ENCODE measurements at places on chromosomes 7 and 10.

DNA sequence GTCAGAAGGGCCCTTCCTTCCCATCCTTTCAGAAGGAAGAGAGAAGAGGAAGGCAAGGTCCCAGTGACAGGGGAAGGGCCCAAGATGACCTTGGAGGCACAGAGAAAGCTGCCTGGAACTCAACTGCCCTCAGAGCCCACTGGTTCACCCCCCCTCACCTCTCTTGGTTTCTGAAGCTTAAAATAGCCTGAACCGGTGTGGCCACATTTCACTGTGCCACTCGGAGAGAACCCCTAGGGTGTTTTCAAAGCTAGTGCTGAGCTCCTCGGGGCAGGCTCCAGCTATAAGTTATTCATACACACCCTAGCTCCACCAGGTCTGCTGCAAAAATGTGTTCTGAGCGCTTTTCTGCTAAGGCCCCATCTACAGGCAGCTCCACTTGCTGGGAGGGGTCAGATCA, 60.9 kb upstream of the ADRB1 start:
- no peak for DNase-seq

- peak; percentile 96 for DNase-seq
Measured at GRCh38 chr7:130273081-130273932, 6.6 kb downstream of the CPA2 start.

GRCh38 chr10:59517996-59518395, 155.6 kb upstream of the FAM13C start:
- no peak for DNase-seq

DNA sequence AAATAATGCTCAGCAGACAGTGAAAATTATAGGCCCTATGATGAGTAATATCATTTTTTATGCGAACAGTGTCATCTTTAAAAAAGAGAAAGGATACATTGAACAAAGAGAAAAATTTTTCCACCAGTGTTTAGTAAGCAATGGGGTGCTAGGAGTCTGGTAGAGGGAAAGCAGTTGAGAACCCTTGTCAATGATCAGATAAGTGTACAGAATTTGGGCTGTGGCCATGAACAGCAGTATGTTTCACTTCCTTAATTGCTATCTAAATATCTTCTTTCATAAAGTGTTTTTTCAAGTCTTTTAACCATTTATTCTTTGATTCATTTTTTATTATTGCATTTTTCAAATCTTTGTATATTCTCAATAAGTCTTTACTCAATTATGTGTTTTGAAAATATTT, 750.7 kb upstream of the KCND2 start:
- no peak for DNase-seq

DNA sequence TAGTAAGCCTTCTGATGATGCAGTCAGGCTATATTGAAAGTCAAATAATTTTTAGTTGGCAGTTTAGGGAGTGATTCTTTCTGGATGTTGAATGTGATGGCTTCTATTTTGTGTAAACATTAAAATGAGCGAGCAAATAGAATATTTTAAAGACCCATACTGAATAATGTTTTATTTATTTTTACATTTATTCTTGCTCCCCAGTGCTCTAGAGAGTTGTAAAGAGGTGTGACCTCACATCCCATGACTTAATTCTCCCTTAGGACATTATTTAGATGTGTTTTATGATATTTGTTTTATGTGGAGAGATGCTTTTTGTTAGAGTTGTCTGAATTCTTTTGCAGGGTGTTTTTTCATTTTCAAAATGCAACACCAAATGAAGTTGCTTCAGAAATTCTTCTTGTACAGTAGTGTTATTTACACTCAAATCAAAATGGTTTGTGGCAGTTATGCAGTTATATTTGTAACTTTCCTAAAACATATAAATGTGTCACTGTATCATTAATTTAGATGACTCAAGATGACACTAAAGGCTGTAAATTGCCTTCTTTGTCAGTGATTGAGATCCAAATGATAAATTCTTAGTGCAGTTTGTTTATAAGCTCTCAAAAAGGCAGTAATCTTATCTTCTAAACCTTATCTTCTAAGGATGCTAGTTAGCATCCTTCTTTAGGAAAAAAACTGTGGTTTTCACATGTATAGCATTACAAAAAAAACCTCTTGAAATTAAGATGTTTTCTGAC, 12.4 kb downstream of the UMAD1 start:
- no peak for DNase-seq
